ENCODE measurements at places on chromosomes 4 and X.

GRCh38 chrX:117996408-117996807 lies 120.2 kb downstream of the KLHL13 start:
- DNase-seq: no peak

GRCh38 chr4:3418029-3418762 lies 23.6 kb upstream of the HGFAC start:
- DNase-seq: no peak

DNA sequence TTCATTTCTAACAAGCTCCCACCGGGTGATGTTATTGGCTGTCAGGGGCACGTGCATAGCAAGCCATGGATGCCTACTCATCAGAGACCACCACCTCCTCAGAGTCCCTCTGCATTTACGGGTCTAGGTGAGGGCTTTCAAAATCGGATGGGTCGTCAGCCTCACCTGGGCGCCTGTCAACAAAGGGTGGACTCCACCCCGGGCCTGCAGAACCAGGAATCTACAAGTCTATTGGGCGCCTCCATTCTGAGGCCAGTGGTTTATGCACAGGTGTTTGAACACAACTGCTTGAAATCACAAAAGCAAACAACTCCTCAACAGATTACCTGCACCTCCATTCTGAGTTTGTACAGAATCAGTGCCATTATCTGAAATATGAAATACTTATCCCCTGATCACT lies 318.9 kb downstream of the PTTG2 start:
- DNase-seq: no peak

GRCh38 chr4:7918981-7919380 lies 20.7 kb downstream of the AFAP1 start:
- DNase-seq: no peak

GRCh38 chr4:742742-743311 lies 37.2 kb downstream of the PCGF3 start:
- peak; percentile 74 for DNase-seq

DNA sequence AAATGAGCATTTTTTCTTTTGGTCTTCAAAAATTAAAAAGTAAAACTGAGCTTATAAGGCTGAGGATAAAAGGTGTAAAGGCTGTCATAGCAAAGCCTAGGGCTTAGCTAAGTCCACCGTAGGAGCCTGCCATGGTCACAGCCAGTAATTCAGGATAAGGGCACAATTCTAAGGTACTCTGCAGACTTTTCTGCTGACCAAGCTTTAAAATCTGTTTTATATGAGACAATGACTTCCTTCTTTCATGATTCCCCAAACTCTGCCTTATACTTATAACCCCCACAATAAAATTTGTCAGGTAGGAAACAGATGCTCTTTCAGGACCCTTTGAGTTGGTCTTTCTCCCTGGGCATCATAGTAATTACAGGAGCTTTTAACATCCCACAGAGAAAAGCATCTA lies 138.5 kb downstream of the COL4A6 start:
- no peak for DNase-seq

DNA sequence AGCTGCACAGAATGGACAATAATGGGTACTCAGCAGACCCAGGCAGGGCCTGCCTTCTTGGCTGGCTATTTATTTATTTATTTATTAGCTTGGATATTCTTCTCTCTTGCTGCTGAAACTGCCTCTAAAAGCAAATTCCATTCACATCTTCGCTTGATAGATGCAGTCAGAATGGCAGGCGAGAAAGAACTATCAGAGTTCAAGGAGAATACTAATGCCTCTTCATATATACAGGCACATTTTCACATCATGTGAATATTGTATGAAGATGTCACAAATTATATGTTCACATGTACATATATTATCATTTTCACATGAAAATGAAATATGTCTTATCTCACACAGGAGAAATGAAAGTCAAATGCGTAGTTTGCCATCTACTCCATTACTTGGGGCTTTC lies 479.7 kb upstream of the ATOH1 start:
- DNase-seq: no peak

DNA sequence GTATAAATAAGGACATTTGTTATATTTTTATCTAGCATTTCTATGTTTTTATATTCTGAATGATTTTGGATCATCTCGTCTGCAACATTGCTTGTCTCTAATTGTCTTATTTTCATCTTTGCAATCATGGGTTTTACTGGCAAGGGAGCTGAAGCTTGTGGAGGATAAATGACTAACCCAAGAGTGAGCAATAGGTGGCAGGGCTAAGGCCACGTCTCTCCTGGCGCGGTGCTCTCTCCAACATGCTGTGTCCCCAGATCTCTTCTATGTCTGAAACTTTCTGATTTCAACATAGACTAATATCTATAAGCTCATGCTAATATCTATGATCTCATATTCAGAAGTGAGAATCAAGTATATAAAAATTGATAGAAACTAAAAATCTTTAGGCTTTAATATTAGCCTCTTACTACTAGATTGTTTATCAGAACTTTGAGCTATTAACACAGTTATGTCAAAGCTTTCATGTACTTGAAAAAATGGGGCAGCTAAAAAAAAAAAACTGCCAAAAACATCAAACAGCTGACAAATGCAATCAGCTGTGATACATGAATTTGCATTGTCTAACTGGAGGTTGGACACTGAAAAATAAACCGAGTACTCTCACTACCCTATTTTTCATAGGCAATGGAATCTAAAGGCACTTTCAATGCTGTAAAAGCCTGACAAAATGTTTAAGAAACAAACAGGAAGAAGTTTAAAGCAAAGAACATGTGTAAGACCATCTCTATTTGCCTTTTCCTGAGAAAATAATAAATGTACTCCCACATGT lies 169.2 kb downstream of the TMA16 start:
- no peak for DNase-seq

DNA sequence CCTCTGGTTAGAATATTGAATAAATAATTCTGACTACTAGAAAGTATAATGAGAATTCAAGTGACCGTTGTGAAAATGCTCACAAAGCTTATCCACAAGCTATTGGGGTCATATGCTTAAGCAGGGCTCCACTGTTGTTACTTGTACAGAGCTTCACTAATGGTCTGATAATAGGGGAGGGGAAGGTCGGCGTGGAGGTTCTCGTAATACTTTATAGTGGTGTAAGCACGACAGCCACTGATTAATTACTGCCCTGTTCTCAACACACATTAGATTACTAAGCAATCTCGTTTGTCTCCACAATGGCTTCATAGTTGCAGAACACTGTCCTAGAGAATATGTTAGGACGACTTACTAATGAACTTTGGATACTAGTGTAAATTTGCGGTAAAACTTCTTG lies 11.6 kb downstream of the UNC5C start:
- no peak for DNase-seq

GRCh38 chr4:98113012-98113411 lies 30.3 kb downstream of the STPG2 start:
- no peak for DNase-seq

- DNase-seq: no peak
Observed at GRCh38 chr4:76195326-76195725, 18.3 kb downstream of the SCARB2 start.

DNA sequence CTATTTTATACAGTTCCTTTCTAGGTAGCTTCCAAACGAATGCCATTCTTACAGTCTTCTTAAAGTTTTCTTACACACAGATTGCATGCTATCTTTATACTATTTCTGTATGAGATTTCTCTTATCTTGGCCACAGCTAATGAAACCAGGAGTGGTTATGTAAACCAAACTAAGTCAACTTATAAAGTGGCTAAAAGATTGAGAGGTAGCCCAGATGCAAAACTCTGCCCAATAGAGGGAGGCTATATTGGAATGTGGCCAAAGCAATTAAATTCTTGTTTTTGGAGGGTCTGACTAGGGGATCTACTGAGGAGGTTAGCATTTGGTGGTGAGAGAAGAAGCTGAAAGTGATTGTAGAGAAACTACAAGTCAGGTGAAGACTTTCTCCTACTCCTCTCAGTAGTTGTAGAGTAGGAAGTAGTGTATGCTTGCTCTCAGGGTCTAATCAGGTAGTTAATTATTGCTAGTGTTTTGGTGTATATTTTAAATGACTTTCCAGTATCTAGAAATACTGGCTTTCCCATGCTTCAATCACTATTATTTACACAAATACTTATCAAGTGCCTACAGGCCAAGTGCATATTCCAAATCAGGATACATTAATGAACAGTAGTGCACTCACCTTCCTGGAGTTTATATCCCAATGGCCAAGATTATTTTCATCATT lies 104.2 kb upstream of the HPGD start:
- DNase-seq: no peak

- DNase-seq: no peak
Observed at GRCh38 chrX:23504895-23505294, 162.4 kb upstream of the PRDX4 start.

DNA sequence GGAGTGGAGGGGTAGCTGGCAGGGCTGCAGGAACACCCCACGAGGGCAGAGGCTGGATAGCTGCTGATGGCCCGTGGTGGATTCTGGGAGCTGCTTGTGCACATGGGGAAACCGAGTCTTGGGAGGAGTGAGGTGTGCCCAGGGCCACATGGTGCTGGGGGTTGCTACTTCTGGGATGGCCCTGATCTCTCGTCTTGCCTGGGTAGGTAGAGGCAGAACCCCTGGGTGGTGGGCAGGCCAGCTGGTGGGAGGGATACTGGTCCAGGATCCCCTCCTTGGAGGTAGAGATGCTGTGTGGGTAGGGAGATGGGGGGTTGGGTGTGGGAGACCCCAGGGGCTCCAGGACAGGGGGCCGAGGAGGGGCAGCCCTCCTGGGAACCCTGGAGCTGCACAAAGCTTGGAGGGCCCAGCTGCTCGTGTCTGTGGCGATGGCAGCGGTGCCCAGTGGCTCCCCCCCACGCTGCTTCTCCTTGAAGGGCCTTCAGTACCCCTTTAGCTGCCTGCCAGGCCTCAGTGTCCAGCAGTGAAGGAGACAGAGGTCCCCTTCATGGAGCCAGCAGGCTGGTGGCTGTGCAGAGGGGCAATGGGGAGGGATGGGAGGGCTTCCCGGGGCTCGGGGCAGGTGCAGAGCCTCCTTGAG lies 3.2 kb downstream of the NAT8L start:
- no peak for DNase-seq

DNA sequence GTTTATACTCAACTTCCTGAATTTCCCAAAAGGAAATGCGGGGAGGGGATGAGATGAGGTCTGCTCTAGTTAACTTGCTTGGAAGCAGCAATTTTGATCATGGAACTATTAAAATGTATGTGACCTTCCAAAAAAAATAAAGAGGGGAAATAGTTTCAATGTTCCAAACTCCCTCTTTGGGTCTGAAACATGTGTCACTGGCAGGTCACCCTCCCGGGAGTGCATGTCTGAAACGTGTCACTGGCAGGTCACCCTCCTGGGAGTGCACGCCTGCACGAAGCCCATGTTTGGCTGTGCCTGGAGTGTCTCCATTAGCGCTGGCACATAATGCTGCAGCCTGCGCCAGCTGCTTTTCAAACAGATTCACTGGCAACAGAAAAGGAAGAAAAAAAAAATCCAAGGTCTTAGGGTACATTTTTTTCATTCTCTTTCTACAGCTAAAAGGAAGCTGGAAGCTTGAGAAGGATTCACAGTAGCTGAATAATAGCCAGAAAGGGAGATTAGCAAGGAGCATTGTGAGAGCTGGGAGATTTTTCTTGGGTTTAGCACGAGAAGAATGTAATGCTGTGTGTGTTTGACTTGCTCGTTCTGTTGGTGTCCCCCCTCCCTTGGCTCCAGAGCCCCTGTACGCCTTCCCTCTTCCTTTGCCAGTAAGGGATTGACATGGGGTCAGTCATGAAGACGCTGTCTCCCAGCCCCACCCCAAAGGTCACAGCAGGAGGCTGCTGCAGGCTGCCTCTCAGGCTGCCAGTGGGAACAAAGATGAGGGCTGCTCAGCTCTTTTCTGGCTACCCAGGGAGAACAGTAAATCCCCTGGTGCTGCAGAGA lies 39.2 kb upstream of the TLR3 start:
- DNase-seq: peak; percentile 45

DNA sequence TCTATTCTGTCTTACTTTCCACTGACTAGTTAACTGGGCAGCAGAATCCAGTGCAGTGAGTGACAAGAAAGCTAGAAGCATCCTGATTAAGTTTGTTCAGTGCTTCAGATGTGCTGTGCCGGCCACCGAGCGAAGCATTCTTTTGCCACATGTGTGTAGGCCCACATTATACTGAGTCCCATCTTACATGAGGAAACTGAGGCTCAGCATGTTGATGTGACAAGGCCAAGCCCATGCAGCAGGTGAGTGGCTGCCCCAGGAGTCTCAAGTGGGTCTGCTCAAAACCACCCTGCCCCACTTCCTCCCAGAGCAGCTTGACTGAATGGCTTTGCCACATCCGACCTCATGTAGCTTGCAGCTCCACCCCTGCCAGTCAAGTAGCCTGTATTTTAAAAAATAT lies 50.5 kb downstream of the RHOH start:
- no peak for DNase-seq

- DNase-seq: no peak
Observed at GRCh38 chr4:127284236-127284635, 348.5 kb upstream of the INTU start.

DNA sequence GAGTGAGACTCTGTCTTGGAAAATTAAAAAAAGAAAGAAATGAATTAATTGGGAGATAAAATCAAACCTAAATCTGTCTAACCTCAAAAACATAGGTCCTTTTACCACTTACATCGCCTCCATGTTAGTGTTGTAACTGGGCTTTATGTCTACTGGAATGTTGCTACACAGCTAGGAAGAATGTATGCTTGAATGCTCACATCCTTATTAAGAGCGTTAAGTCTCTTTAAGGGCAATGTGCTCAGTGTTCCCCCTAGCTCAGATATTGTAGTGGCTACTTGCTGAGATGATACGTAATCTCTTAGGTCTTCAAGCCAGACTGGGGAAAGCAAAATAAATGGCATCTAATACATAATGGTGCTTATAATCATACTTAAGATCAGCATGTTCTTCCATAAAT lies 1072.8 kb downstream of the PDHA2 start:
- DNase-seq: no peak

- DNase-seq: no peak
Observed at GRCh38 chr4:128552586-128552907, 257.0 kb upstream of the JADE1 start.

GRCh38 chrX:54423161-54423888 lies 16.9 kb upstream of the TSR2 start:
- peak; percentile 18 for DNase-seq

GRCh38 chrX:8955511-8955910 lies 78.4 kb downstream of the FAM9B start:
- DNase-seq: peak; percentile 13

Data from testis (tissue), 5 donors.